Activated CD8-positive, alpha-beta T cell treated with anti-CD3 and anti-CD28 coated beads, Interleukin-2, amount 10 ng/mL, durations not matched to agents 7 days and 5 days (primary cell): ENCODE measurements at places on chromosomes 2 and 18. TPM values are rescaled to one million over a fixed set of nuclear protein-coding genes. Genes with fewer than 3 reads are reported as not detected.

Gene AMER3
- not detected for total RNA-seq

Gene MARCHF4
- total RNA-seq = not detected

Gene MGAT4A
- 73.4 TPM for total RNA-seq

Gene AKAIN1
- total RNA-seq = not detected

Gene SCN1A
- not detected for total RNA-seq

Gene OLA1
- 73.1 TPM for total RNA-seq

Gene AQP12B
- total RNA-seq = not detected

Gene SERPINB2
- total RNA-seq = not detected

Gene ARHGAP15
- 158 TPM for total RNA-seq

DNA sequence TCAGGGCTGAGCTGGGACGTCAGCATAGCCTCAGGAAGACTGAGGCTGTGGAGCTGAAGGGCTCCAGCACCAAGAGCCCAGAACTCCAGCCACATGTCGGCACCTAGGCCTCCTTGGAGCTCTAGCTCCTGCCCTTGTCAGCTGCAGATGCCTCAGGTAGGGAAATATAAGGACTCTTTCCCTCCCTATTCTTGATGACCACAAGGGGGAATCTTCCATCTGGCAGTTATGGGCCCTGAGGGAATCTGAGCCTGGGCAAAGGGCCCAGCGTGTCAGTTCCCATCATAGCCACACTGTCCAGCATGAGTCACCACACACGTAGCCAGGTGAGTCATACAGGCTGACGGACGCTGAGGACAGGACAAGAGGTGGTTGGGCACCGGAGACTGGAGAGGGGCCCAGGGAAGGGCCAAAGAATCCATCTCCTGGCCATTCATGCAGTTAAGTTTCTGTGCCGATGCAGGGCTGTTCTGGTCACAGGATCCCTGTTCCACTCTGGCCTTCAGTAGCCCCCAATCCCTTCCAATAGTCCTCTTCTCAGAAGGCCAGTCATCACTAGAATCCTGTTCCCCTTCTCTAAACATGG is 1.8 kb downstream of the MPV17 start:
- DNase-seq = no peak

GRCh38 chr2:159297042-159297707 is 10.7 kb upstream of the WDSUB1 start:
- DNase-seq = no peak

DNA sequence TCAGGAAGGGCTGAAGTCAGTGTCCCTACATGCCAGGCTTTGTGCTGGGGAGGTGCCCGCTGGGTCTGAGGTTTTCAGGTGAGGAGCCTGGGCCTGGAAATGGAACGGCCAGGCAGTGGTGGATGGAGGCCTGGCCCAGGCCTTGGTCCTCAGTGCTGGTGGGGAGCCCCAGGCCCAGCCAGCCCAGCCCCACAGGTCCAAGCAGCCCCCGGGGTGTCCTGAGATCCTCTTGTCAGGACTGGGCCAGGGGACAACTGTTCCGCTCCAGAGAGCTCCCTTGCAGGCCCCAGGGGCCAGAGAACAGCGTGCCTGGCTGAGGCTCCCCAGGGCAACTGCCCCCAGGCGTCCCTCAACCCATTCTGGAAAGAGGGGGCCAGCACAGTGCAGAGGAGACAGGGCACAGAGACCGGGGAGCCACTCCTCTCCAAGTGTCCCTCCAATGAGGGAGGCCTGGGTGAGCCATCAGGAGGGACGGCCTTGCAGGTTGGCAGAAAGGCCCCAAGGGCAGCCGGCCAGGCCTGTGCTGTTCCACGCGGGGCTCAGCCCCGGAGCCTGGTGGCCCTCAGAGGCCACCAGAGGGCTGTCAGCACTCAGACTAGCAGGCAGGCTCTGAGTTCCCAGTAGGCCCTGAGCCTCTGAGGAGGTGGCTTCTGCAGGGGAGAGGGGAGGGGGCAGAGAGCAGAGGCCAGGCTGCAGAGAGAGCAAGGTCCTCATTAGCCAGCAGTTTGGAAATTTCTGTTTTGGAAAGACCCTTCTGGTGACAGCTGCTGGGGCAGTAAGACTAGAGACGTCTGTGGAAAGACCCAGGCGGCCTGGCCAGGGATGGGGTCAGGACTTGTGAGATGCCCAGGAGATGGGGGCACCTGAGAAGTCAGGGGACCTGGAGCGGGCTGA is 29.4 kb upstream of the SNED1 start:
- no peak for DNase-seq

GRCh38 chr2:27271631-27272340 is 3.4 kb upstream of the DNAJC5G start:
- DNase-seq = no peak

- no peak for DNase-seq
Measured at GRCh38 chr2:127055786-127056076, 51.2 kb downstream of the BIN1 start.

DNA sequence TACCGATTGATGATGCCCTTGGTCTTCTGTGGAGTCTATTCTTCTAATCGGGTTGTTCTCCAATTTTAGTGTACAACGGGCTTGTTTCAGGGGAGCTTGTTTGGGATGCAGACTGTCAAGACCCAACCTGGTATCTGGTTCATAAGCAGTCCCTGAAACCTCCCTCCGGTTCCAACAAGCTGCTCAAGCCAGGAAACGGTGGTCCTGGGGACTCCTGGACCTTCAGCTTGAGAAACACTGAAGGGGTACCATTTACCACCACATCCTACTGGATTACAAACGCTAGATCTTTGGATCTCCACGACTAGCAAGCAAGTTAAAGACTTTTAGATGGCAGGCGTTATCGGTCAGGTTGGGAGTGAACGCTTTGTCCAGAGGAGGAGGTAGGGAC is 2.0 kb downstream of the BCL2 start:
- DNase-seq = no peak

DNA sequence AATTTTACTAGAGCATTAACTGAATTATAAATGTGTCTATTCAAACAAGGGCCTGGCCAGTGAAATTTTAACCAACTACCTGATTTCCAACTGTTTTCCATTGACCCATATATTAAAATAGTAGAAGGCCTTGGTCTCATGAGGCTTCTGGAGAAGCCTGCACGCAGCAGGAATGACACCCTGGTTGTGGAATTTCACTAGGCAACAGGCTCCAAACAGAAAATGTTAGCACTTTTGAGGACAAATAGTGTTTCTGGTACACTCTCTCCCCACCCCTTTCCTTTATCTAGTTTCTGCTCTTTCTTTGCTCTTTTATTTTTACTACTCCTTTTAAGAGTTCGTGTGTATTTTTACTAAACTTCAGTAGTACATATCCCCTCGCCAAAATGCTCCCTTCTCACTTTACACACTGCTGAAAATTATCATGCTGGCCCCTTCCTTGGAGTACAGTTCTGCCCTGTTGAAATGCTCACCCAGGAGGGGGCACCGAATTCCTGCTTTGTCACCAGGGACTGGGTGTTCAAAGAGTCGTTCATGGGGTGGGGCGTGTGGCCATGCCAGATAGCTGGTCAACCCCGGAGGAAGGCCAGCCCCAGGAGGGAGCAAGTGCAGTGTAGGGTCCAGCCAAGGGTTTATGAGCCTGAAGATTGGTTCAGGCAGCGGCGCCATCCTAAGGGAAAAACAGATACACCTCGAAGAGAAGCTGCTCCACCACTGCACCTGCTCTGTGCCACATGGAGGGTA is 22.1 kb upstream of the COL6A3 start:
- no peak for DNase-seq

GRCh38 chr18:26999797-27000196 is 134.3 kb upstream of the AQP4 start:
- no peak for DNase-seq

DNA sequence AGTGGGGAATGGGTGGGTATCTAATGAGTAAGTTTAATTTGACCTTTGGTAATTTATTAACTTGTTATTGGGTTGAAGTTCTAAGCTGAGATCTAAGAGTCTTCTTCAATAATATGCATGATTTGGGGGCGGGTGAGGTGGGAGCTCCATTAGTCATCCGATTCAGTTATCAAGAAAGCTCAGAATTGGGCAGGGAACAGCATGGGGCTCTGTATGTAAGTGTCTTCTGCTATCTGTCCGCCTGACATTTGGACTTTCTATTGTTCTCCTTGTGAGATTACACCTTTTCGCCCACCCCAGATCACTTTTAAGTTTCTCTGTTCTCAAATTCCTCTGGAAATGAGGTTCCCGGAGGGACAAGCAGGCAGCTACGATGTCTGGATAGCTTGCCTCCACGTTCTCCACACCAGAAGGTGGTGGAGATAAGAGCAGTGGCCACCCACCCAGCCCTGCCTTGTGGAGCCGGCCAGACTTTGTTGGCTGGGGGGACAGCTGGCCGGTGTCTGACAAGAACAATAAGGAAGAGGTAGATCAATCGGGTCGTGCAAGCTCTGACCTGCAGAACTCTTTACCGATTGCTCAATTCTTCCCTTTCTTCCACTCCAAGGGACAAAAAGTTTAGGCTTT is 75.5 kb upstream of the GATA6 start:
- no peak for DNase-seq

DNA sequence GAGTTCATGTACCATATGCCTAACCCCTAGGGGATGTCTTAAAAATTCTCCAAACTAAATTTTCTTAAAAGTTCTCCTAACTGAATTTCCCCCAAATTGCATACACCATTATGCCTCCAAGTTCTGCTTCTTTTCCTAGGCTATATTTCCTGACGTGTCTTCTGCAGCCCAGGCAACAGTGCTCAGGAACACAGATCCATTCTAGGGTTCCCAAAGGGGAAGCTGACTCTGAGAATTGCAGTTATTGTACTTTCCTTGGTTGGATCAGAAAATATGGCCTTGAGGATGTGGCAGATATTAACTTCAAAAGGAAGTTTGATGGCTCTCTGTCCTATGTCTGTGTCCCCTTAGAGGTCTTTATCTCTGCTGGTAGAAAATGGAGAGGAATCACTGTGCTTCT is 124.3 kb downstream of the TMEM17 start:
- DNase-seq = no peak

DNA sequence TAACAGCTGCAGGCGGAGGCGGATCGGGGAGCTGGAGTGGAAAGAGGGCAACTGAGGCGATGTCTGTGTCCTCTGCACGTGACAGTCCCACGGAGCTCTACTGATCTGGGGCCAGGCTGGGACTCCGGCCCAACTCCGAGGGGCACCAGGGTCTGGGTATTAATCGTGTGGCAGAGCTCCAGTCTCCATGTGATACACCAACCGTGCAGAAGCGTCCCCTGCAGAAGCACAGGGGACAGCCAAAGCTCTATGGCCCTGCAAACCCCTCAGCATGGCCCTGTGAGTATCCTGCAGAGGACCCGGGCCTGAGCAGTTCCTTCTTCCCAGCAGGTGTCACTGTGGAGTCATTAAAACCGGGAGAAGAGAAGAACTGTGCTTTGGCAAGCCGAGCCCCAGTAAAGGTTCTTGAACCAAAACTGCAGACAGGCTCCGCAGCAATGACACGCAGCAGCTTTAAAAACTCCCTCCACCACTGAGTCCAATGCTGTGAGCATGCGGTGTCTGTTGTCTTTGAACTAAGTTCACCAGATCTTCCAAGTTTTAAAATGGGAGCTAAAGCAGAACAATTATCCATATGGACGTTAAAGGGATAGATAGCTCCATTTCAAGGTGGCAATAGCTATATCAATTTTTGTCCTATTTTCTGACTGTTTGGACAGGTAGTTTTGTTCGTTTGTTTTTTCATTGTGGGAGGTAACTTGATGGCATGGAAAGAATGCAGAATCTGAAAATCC is 79.4 kb downstream of the TMEM182 start:
- DNase-seq = peak; percentile 58

DNA sequence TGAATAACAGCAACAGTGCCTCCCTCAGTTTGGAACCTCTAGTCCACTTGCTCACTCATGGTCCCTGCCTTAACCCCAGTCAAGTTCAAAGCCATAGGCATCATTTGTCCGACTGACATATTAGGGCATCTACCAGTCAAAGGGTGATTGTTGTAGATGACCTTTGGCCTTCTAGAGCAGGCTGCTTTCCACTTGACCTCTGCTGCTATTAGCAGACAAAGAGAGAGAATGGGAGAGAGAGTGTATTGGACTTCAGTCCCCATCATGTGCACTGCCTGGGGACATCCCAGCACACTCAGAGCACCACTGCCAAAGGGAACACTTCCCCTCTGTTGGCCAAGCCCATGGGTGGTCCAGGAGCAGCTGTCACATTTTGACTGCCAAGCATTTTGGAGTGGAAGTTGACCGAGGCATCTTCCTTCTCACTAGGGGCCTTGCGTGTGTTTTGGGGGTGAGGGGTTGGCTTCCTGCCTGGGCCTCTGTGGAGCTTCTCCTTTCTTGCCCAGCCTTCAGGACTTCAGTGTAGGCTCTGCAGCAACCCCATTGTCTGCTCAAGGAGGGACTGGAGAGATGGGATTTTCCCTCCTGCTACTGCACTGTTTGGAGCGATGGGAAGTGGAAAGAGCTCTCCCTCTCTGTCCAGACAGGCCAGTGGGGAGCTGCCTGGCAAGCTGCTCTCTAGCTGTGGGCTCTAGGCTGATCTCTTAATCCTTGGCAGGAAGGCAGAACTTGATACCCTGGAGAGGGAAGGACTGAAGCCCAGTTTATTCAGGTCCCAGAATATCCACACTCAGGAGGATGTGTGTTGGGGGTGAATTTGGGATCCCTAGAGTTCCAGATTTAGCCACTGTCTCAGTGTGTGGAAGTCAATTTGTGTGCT is 68.1 kb downstream of the TMEM247 start:
- no peak for DNase-seq

DNA sequence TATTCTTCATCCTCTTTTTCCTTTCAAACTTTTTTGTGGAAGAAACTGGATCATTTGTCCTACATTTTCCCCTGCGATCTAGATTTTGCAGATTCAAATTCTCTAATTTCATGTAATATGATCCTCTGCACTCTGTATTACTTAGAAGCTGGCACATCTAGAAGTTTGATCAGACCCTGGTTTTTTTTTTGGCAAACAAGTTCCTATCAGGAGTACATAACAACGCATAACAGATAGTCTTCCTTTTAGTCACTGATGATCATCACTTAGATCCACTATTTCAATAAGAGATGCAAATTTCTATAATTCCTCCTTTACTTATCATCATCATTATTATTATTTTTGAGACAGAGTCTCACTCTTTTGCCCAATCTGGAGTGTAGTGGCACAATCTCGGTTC is 117.1 kb downstream of the CDH2 start:
- DNase-seq = no peak

- DNase-seq = no peak
Measured at GRCh38 chr18:56444201-56444600, 194.2 kb downstream of the TXNL1 start.

DNA sequence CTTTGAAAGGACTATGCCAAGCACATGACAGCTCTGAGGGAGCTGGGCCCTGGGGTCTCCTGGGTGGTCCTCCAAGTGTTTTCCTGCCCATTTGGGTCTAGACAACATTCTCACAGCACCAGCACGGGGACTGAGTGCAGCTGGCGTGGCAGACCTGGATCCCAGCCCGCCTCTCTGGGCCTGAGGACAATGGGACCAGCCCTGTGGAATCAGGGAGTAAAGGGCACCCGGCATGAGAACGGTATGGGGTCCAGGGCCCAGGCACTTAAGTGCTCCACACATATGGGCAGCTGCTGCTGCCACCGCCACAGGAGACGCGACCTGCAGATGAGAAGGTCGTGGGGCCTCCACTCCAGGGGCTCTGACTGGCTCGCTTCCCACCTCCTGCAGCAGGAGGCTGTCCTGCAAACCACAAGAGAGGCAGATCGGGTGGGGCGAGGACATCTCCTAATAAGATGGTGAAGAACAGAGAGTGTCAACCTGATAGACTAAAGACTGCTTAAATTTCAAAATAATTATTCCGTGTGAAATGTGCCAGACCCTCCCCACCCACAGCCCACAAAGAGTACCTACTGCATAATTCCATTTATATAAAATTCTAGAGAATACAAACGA is 46.3 kb downstream of the FAM178B start:
- no peak for DNase-seq
